ENCODE measurements at places on chromosomes 12 and 14. TPM values are rescaled to one million over a fixed set of nuclear protein-coding genes. Genes with fewer than 3 reads are reported as not detected.

- H3K4me1 ChIP-seq = no peaks in the 10 kb centered on the region
- H3K36me3 ChIP-seq = no peaks in the 10 kb centered on the region
- no peak overlapping the region for H3K27ac ChIP-seq
These were observed 58.0 kb upstream of the TRHDE start for GRCh38 chr12:72214163-72214562.

DNA sequence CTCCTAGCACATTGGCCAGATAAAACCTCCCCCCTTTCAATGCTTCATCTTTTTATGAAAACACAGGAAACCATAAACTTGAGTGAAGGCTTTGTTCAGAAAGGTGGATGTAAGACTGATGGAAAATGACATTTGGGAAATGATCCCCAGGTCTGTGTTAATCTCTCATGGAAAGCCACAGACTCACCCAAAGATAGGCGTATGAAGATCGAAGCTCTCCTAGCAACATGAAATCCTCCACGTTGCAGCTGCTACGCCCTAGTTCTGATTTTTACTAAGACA is 63.4 kb upstream of the PTGR2 start:
- H3K36me3 ChIP-seq = no peaks in the 10 kb centered on the region
- H3K27ac ChIP-seq = peak overlapping the region; percentile 99
- peaks cover 73% of the 10 kb centered on the region for H3K4me1 ChIP-seq

DNA sequence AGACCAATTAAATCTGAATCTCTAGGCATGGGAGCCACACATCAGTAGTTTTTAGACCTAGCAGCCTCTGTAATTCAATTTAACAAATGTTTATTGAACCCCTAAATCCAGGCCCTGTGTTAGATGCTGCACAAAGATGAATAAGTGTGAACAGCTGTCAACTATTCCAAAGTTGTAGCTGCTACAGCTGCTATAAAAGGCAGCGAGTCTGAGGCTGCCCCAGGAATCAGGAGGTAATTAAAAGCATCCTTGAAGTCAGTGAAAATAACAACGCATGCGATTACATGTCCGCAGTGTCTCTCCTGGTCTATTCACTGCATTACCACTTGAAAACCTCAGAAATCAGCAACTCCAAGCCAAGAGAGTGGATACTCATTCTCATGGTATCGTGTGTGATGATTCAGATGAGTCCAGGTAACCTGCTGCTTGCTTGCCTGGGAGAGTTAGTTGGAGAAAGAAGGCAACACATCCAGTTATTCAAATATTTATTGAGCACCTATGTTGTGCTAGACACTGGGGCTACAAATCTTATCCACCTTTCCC is 34.9 kb upstream of the DDHD1 start:
- H3K4me1 ChIP-seq = peaks cover 5% of the 10 kb centered on the region
- no peak for DNase-seq
- H3K36me3 ChIP-seq = no peaks in the 10 kb centered on the region
- no peaks in the 10 kb centered on the region for H3K27me3 ChIP-seq

Gene PIWIL1
- total RNA-seq = not detected

DNA sequence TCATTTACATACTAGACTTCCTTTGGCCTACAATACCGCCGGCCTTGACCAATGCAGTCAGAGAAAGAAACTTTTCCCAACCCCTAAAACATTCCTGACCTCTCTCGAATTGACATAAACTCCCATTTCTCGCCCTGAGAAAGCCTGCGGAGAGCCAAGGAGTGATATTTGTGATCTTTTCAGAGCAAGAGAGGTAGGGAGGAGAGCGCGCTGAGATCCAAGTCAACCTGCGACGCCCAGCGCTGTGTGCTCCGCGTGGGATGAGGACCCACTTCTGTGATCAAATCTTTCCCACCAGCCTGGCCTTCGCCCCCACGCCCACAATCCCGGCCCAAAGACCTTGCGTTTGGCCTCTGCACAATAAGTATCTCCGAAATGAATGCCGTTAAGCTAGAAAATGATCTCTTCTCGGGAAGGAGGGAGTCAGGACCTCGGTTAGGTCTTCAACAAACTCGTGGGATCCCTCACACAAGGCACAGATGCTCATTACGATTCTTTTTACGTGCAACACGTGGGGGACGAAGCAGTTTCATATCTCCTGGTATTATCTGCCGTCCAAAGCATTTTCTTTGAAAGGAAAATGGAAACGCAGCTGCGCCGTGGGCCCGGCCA is 6.3 kb upstream of the NPAS3 start:
- DNase-seq = no peak
- peak overlapping the region; percentile 70 for H3K4me3 ChIP-seq
- peaks cover 28% of the 10 kb centered on the region for H3K4me1 ChIP-seq
- H3K27me3 ChIP-seq = peaks cover 85% of the 10 kb centered on the region
- no peak overlapping the region for H3K27ac ChIP-seq

Gene CCDC197
- total RNA-seq = 1.2 TPM

Gene VPS37B
- 13.3 TPM for total RNA-seq

DNA sequence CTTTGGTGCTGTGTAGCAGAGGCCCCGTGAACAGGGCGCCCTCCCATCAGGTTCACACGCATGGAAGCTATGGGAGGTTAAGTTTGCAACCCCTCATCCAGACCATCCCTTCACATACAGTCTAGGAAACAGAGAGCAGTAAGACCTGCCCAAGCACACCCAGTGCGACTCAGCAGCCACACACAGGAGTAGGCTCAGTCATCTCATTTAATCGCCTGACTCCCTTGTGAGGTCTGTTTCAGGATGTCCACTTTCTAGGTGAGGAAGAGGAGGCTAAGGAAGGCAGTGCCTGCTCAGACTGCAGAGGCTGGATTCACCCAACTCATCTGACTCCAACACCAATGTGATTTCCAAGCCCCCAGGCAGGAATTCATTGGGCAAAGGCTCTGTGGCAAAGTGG is 11.9 kb downstream of the BDKRB1 start:
- DNase-seq = no peak
- no peaks in the 10 kb centered on the region for H3K36me3 ChIP-seq
- peaks cover 32% of the 10 kb centered on the region for H3K27me3 ChIP-seq
- no peak overlapping the region for H3K27ac ChIP-seq
- no peaks in the 10 kb centered on the region for H3K4me1 ChIP-seq
- no peak overlapping the region for H3K4me3 ChIP-seq

DNA sequence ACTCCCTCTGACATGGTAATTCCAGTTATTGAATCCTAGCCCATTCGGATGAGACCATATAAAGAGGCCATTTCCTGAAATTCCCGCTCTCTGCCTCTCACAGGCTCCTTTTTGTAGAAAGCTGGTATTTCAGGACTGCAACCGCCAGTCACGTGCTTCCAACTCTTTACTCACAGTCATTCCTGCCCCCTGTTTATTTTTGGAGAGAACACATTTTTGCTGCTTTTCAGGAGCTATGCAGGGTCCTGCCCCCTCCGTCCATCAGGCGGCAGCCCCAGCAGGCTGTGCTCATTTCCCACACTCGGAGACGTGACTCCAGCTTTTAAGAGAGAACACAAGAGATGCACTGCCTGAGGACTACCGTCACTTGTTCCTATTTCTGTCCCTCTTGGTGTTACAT is 26.8 kb downstream of the IFT43 start:
- DNase-seq = no peak
- H3K4me3 ChIP-seq = no peak overlapping the region
- peaks cover 25% of the 10 kb centered on the region for H3K36me3 ChIP-seq
- H3K4me1 ChIP-seq = peaks cover 23% of the 10 kb centered on the region

Gene LRRIQ1
- 0.22 TPM for total RNA-seq

Gene RSRC2
- total RNA-seq = 35.8 TPM

DNA sequence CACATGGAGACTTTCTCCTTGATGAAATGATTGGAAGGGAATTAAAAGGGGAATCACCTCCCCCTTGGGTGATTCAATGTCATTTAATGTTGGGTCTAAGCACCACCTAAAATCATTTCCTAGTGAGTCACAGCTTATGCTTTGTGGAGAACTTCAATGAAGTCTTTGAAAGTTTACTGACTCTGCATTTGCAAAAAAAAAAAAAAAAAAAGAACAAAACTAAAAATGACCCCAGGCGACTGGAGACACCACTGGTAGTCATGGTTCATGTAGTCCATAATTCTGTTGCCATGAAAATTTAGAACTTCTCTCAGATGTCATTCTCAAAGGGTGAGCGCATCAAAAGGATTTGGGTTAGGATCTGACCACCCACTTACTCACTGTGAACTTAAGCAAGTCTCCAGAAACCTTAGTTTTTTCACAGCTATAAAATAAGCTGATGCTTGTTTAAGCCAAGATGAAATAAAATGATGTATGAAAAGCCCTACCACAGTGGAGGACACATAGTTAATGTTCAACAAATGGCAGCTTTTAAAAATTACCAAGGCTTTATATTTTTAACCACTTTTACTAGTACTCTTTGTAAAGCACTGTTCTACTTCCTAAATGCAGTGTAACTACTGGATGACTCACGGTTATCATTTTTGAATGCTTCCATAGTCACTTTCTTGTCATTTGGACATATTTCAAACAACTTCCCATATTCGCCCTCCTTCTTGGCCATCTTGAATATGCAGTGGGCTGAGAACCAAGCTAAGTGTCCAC is 18.1 kb upstream of the KSR2 start:
- peaks cover 39% of the 10 kb centered on the region for H3K27me3 ChIP-seq
- H3K4me3 ChIP-seq = no peak overlapping the region
- H3K27ac ChIP-seq = no peak overlapping the region
- H3K4me1 ChIP-seq = no peaks in the 10 kb centered on the region
- no peaks in the 10 kb centered on the region for H3K36me3 ChIP-seq

DNA sequence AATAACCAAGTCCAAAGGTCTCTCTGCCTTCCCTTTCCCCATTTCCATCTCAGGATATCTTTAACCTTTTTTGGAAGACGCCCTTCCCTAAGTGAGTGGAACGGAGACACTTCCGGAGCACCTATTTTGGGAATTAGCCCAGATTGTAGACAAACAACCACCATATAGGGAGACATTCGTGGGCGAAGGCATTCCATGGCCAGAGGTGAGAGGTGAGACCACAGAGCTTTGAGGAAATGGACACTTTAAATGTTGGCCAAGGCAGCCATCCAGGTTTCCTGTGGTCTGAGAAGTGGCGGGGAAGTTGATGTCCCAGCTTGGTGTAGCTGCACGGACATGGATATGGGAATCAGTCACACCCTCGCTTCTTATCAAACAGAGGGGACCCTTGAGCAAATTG is 69.4 kb upstream of the BDKRB2 start:
- H3K4me3 ChIP-seq = no peak overlapping the region
- no peaks in the 10 kb centered on the region for H3K4me1 ChIP-seq
- H3K36me3 ChIP-seq = no peaks in the 10 kb centered on the region
- DNase-seq = no peak

- no peaks in the 10 kb centered on the region for H3K4me1 ChIP-seq
- H3K36me3 ChIP-seq = no peaks in the 10 kb centered on the region
- no peak overlapping the region for H3K27ac ChIP-seq
- no peaks in the 10 kb centered on the region for H3K27me3 ChIP-seq
These were observed 639.9 kb downstream of the DIO2 start for GRCh38 chr14:79571366-79571765.

GRCh38 chr14:55126034-55126433 is 3.0 kb upstream of the LGALS3 start:
- H3K27ac ChIP-seq = peak overlapping the region; percentile 95
- DNase-seq = no peak
- peaks cover 3% of the 10 kb centered on the region for H3K36me3 ChIP-seq
- peaks cover 96% of the 10 kb centered on the region for H3K4me1 ChIP-seq
- no peaks in the 10 kb centered on the region for H3K27me3 ChIP-seq

DNA sequence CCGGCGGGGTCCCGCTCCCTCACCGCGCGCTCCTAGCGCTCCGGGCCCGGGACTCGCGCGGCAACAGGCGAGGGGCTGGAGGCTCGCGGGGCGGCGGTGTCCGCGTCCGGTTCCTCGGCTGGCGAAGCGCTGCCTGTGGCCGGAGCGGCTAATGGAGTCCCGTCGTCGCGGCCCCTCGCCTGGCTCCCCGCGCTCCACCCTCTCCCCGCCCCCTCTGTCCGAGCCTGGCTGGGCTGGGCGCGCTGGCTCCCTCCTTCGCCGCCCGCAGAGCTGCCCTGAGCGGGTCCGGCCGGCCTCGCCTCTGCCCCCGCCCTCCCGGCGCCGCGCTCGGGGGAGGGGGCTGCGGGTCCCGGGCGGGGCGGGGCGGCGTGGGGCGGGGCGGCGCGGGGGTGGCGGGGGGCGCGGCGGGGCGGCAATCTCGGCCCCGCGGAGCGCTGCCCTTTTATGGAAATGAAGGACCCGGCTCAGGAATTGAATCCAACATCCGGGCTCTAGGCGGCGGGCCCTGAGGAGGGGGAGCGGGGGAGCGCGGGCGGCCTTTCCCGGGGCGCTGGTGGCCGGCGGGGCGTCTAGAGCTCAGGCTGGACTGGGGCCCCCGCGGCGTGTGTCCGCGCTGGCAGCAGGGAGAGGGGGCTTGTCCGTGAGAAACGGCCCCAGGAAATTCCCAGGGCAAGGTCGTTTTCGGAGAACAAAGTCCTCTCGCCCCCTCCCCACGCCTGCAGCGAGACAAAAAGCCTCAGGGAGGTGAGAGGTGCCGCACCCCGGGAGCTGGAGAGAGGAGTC is at the start of gene FERMT2:
Gene FERMT2, minus strand, starts transcription at position 153 of the 783 bp plus-strand sequence. CDS start 482 bp downstream, outside the sequence.
- H3K4me3 ChIP-seq = peak within 1 kb of the TSS; percentile 95
- peak within 1 kb of the TSS; percentile 100 for H3K27ac ChIP-seq
- peaks cover 60% of the 10 kb centered on the region for H3K4me1 ChIP-seq
- DNase-seq = peak; percentile 92
- H3K27me3 ChIP-seq = no peaks in the 10 kb centered on the region

Gene ZFYVE26
- total RNA-seq = 13.3 TPM

- H3K27ac ChIP-seq = peak overlapping the region; percentile 99
- H3K36me3 ChIP-seq = no peaks in the 10 kb centered on the region
- peak overlapping the region; percentile 90 for H3K4me3 ChIP-seq
- H3K27me3 ChIP-seq = no peaks in the 10 kb centered on the region
These were observed 604 bp downstream of the EEA1 start for GRCh38 chr12:92928421-92928961.

DNA sequence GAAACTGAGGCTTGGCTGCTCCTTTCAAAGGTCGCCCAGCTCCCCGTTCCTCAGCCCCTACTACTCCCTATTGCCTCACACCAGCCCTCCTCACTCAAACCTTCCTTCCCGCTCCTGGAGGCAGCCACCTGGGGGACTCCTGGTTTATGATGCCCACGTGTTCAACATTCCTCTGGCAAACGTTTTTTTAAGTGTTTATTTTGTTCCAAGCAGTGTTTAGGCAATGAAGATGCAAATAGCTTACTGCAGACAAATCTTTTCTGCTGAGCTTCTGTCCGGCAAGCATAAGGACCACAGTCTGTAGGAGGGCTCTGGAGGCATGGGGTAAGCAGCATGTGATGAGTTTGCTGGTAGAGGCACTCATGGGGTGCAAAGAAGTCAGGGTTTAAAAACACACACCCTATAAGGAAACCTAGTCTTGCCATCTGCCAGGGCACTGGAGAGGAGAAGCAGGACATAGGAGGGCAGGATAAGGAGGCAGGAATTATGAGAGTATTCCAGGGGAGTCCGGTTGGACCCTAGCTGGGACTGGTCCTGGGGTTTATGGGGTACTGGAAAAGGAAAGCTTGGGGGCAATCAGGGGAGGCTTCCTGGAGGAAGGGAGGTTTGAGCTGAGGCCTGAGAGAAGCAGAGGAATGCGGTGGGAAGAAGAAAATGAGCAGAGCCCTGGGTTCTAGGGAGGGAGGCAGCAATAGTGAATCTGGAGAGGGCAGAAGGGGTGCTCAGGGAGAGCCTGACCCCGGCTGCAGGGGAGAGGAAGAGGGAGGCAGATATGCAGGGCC is 123.3 kb downstream of the NCOR2 start:
- H3K4me3 ChIP-seq = no peak overlapping the region
- H3K27ac ChIP-seq = no peak overlapping the region
- peaks cover 43% of the 10 kb centered on the region for H3K4me1 ChIP-seq
- no peak for DNase-seq
- peaks cover 58% of the 10 kb centered on the region for H3K36me3 ChIP-seq
- no peaks in the 10 kb centered on the region for H3K27me3 ChIP-seq

- H3K36me3 ChIP-seq = no peaks in the 10 kb centered on the region
- H3K27ac ChIP-seq = peak overlapping the region; percentile 95
- H3K4me1 ChIP-seq = peaks cover 88% of the 10 kb centered on the region
These were observed 1.0 kb downstream of the ITGA7 start for GRCh38 chr12:55706568-55707218.

- no peaks in the 10 kb centered on the region for H3K27me3 ChIP-seq
- H3K4me3 ChIP-seq = no peak overlapping the region
- H3K27ac ChIP-seq = no peak overlapping the region
These were observed 54.8 kb downstream of the GOLGA5 start for GRCh38 chr14:92848887-92849286.

Gene TSPAN11
- 1.7 TPM for total RNA-seq

Gene ALX1
- not detected for total RNA-seq
